ENCODE measurements at places on chromosomes 1 and 21.

- peak; percentile 82 for DNase-seq
These were observed 6.3 kb downstream of the BTG2 start for GRCh38 chr1:203311368-203312301.

GRCh38 chr1:198529414-198529813, 11.1 kb downstream of the ATP6V1G3 start:
- DNase-seq, result no peak

DNA sequence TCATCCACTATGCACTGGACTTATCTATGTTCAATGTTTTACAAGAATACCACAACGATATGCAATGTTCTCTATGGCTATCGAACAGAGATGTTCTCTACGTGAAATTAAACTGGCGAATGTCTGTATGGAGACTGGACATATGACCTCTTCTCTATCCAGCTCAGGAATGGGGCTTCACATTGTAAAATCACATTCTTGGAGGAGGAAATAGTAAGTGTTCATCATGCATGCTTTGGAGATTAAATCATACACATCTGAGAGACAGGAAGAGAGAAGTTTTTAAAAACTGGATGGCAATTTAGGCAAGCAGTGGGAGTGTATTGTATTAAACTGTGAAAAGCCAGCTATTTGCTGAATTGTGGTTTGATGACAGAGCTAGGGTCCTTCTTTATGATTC, 47.9 kb upstream of the RGL1 start:
- no peak for DNase-seq

DNA sequence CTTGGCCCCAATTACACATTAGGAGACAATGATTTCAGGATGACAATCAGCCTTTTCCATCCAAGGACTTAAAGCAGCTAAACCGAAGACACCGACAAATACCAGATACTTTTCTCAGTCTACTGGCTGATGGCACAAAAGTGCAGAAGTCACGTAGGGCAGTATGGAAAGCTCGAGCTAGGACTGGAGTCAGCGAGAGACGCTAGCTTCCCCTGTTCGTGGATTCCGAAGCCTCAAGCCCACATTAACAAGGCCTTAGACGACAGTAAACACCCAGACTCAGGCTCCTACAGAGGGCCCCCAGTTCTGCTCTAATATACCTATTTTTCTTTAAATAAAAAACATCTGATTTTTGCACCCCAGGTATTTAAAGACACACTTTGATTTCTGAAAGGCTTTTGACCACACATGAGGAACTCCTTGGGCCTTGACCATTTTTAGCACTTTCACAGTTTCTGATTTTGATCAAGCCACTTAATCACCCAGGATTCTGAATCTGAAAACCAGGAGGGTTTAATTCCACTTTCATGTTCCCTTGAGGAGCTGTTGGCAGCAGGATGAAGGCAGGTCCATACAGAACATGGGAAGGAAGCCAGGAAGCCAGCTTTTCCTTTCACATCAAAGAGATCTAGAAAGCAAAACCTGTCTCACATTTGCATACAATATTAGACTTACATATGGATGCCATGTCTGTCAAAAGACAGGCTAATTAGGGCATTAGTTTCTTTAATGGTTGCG, 204.1 kb downstream of the GABPA start:
- DNase-seq, result no peak

GRCh38 chr1:171139890-171140289, 45.2 kb upstream of the FMO2 start:
- no peak for DNase-seq

GRCh38 chr1:68958958-68959357, 462.1 kb upstream of the DEPDC1 start:
- DNase-seq, result no peak

- peak; percentile 10 for DNase-seq
These were observed 2.0 kb downstream of the EDARADD start for GRCh38 chr1:236395947-236396664.

GRCh38 chr1:238153939-238154338, 263.2 kb upstream of the ZP4 start:
- no peak for DNase-seq

GRCh38 chr1:7850786-7851185, 2.1 kb downstream of the UTS2 start:
- DNase-seq, result no peak

DNA sequence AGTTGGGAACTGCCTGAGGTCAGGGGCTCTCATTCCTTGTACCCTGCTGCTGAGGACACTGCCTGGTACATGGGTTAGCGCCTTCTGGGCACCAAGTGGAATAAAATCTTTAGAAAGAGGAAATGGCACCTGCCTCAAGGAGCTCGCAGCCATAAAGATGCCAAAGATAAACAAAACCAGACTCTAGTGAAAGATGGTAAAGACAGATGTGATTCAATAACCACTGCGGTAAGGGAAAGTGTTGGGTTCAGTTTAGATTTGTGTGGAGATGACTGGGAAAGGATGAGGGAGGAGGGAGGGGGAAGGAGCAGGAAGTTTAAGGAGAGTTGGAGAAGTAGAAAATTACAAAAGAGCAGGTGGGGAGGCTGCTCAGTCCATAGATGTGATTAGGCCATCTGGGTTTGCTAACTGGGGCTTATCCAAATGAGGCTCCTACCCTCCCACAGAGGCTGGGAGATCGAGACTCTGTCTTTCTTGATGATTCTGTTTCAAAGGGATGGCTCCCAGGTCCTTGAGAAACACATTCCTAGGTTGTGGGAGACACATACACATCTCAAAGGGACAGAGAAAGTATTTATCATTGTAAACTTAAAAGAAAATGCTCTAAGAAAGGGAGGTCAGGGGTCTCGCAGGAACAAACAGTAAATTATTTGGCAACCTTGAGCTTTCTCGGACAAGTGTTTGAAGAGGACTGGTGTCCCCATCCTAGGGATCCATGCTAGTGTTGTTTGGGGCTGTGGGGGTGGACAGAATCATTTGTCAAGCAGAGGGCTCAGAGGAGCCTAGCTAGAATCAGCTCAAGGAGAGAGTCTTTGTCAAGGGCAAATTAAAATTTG, 65.7 kb upstream of the MORC3 start:
- DNase-seq, result no peak

GRCh38 chr21:25366116-25366515, 241.2 kb downstream of the MRPL39 start:
- no peak for DNase-seq

GRCh38 chr1:247332623-247333361, 1.1 kb upstream of the ZNF496 start:
- peak; percentile 33 for DNase-seq

DNA sequence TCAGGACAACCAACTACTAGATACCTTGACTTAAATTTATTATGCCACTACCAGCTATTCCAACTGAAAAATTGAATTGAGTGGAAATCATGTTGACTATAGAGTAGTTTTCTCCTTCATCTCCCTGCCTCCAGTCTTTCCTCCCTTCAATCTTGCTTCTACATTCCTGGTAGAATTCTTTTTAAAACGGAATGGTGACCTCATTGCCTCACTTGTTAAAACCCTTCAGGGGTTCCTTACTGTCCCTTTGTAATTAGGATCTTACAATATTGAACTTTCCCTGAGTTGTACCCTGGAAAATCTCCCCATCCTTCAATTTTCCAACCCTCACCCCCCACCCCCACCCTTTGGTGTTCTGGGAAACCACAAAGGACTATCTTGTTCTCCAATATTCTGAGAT, 82.8 kb upstream of the ZNF326 start:
- no peak for DNase-seq

- peak; percentile 96 for DNase-seq
These were observed 168.0 kb upstream of the NR5A2 start for GRCh38 chr1:199859491-199859933.

GRCh38 chr1:230977761-230978490, 735 bp downstream of the TTC13 start:
- peak; percentile 78 for DNase-seq

DNA sequence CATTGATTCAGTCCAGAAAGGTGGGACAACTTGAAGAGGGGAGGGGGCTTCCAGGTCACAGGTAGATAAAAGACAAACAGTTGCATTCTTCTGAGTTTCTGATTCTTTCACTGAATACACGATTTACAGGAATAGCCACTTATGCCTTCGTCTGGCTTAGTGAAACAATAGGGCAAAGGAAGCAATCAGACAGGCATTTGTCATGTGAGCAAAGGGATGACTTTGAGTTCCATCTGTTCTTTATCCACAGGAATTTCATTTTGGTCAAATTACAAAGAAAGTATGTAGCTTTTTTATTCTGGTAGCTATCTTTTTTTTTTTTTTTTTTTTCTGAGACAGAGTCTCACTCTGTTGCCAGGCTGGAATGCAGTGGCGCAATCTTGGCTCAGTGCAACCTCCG, 202.5 kb downstream of the TTLL7 start:
- no peak for DNase-seq

DNA sequence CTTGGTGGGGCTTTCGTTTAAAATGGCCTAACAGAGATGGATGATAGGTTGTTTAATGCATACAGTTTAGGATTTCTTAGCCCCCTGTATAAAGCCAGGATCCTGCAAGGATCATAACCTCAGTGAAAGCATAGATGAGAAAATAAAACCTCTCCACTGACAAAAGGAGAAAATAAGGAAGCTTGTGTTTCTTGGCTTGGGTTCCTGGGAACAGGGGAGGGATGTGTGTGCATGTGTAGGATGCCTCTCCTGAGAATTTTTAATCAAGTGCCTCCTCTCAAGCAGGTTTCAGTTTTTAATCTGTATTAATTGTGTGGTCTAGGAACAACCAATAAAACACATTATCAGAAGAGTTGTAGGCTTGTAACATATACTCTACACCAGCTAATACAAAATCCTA, 26.1 kb downstream of the PRKACB start:
- DNase-seq, result no peak

DNA sequence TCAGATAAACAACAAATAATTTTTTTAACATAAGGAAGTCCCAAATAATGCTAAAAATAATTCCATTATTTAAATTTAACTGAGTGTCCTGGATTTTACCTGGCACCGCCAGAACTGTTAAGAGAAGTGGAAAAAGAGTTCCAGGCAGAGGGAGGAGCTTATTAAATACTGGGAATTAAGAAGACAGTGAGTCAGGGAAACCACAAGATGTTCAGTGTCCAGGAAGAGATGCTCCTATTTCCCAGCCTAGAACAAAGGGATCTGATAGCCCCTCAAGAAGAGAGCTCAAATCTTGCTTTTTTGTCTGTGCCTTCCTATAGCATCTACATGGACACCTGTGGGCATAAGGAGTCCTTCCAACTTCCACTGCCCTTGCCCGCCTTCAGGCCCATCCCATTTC, 85.9 kb downstream of the PGM1 start:
- DNase-seq, result no peak

DNA sequence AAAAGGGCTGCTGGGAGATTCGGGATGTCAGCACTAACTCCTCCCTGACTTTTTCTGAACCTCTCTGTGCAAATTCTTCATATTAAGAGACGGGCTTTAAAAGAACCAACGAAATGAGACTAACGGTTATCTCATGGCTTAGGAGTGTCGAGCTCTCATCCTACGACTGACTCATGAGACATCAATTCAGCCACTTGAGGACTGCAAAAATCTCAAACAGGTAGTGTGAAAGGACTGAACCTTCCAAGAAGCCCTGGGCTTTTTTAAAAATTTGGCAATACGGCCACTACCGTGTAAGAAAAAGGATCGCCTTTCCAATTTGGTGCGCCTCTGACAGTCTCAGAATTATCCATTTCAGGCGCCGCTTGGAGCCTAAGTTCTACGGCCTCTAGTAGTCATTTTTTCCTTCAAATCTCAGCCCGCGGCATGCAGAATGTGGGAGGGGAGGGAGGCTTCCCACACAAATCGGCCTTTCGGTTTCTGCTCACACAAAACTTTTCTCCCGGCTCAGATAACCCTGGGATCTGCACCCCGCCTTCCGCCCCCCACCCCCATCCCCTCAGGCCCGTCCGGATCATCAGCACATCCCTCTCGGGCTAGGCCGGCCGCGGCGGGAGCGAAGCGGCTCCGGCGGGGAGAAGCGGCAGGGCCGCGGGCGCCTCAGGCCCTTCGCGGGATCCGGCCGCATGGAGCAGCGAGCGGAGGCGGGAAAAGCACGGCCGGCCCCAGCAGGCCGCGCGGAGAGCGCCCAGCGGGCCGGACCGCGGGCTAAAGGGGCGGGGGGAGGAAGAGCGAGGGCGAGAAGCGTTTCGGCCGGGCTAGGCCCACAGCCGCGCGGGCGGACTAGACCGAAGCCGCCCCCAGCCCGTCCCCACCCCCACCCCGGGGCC, 618 bp downstream of the HNRNPR start:
- DNase-seq, result peak; percentile 38

- DNase-seq, result no peak
These were observed 263.0 kb upstream of the ZRANB2 start for GRCh38 chr1:71343686-71344416.

DNA sequence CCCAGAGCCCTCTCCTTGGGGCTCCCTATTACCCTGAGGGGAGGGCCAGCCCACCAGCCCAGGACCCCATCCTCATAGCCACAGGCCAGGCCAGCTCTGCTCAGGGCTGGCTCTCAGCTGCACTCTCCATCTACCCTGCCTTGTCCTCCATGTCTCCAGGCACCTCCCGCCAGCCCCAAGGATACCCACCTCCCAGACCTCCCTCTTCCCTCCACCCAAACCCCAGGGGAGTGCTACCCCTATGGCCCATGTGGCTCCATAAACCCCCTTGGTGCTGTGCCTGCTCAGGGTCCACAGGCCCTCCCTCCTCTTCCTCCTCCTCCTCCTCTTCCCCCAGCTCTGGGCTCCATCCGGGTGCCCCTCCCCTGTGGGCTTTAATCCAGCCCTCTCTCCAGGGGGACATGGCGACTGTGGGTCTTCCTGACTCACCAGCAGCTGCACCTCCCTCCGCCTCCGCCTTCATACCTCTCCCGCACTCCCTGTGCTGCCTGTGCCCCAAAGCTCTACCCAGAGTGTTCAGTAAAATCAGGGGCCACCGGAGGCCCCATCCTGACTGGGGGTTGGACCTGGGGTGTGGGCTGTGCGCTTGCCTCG, 9.1 kb downstream of the YBEY start:
- DNase-seq, result no peak

GRCh38 chr1:199847021-199847420, 180.5 kb upstream of the NR5A2 start:
- no peak for DNase-seq

DNA sequence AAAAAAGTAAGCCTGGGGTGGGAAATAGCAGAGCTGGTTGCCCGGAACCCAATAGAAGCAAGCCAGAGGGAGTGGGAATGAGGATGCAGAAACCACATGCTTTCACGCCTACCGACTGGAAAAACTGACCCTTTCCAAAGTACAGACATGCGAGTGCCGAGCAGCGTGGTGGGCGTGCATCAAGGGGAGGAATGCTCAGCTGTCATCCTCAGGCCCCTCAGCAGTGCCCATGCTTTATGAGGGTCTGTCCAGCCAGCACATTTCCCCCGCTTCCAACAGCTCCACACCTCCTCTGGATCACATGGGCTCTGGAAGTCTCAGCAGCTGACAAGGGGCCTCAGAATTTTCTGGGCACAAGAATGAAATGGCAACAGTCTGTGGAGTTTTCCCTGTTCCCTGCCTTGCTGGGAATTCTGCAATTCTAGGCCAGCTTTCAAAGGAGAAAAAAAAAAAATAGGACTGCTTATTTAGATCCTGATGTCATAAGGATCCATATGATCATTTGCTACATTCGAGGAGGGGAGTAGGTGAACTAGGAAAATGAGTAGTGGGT, 19.1 kb upstream of the IKBKE start:
- DNase-seq, result no peak
